ENCODE measurements at places on chromosomes 16 and 17.

- no peak for DNase-seq
Observed at GRCh38 chr16:11114366-11115164, 141.4 kb downstream of the SOCS1 start.

GRCh38 chr17:82332669-82333278 is 792 bp downstream of the SECTM1 start:
- no peak for DNase-seq

DNA sequence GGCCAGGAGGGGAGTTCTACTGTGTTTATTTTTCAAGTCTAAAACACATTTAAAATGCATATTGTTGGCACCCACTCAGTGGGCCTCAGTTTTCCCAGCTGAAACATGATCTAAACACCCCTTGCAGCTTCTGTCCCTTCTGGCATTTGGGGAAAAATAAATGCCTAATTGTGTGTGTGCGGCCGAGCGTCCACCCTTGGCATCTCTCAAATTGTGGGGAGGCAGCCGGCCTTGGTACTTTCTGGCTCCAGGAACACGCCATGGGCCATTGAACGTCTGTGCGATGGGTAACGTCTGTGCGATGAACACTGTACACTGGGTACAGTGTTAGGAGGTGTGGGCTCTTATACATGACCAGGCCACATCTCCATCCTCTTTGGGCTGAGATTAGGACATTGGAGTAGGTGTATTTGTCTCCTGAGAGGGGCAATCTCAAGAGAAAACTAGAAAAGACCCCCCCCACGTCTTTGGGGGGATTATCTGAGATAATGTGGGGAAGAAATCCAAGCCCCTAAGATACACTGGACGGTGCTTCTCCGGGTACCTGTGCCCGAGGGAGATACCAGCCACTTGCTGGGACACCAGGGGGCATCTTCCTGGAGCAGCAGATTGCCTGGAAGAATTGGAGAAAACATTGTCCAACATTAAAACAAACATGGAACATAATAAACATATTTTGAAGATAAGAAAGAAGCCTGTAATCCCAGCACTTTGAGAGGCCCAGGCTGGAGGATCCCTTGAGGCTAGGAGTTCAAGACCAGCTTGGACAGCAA is 54.9 kb downstream of the RAB11FIP4 start:
- no peak for DNase-seq

DNA sequence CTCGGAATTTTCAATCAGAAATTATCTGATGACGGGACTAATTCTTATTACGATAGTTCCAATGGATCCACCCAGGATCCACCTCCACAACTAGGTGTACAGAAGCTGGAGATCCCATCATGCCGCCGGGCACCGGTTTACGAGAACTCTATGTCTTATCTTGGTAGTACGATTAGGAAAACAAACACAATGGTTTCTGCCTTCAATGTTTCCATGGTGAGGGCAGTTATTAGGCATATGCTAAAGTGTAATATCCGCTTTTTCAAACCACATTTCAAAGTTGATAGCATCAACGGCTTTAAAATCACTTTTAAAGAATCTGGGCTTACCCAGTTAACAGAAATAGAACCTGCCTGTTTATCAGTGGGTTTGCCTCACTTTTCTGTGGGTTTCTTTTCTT is 705.7 kb downstream of the MAF start:
- DNase-seq, result no peak

DNA sequence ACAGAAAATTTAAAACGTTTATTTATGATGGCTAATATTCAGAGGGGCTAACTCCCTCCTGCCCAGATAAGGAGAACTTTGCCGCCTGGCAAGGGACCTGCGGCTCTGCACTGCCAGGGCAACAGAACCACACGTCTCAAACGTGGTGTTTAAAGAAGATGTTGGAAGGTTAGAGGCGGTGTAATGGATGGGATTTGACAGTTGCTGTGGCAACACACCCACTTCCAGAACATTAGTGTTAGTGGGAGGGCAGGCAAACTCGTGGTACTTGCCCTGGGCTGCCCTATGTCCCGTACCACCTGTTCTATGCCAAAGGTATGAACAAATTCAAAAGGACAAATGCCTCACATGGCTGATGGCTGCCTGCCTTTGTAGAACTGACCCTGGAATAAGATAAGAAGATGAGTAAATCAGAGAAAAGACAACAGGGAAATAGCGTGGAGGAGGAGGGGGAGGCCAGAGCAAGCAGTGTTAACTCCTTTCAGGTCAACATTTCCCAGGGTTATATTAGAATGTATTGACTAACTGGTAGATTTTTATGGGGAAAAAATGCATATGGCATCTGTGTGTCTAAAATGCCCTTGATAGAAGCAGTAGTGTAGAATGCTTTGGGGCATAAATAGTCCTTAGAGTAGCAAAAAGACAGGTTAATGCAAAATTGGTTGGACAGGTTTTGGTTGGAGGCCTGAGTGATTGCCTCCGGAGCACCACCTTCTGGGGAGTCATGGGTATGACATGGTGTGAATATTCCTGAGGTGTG is 30.8 kb downstream of the HLF start:
- DNase-seq, result peak; percentile 35

DNA sequence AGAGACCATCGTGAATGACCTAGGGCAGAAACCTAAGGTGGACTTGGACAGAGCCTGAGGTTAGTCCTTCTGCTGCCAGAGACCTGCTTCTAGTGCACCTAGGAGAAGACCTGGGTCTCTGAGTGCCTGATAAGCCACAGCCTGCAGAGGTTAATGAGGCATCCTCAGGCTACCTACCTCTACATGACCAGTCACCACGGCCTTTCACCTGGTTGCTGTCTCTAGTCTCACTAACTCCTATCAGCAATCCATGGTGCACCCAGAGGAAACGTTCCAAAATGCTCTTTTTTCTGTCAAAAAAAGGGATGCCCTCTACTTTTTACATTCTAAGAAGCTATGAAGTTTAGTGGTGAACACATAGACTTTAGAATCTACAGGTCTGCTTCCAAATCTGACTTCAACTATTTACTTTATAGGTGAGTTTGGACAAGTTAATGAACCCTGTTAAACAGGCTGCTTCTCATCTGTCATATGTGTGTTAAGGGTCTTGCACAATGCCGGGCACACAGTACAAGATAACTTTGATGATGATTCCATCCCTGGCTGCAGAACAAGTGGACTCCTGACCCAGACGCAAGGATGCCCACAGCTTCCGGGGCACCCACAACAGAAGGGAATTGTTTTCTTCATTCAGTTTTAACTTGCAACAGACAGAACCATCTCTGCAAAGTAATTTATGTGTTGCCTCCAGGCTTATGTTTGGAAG is 469.9 kb upstream of the CDH5 start:
- no peak for DNase-seq

DNA sequence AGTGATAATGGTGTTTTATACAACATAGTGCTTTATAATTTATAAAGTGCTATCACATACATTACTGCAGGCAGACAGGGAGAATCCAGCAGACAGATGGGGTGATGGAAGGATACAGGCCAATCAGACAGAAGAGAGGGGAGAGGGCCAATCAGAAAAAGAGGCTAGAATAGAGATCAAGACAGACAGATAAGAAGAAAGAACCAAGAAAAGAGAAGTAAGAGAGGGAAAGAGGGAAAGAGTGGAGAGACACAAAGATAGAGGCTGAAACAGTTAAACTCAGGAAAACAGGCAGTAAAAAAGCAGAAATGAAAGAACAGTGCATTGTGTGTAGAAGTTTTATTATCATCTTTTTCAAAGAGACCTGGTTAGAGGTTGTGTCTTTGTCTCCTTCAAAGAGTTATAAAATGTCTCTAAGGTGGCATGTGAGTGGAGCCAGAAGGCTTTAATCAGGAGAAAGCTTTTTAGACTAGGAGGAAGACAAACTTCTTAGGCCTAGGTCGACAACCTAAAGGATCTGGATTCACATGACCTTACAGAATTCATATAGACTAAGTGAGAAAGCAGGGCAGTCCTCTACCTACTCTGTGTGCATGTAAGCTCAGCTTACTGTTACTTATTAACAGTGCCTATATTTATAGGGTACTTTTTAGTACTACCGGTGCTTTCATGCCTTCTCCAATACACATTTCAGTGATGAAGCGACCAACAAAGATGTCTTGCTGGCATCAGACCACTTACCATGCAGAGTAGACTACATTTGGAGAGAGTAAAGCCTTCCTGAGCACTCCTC is 8.3 kb upstream of the CHD3 start:
- DNase-seq, result no peak

DNA sequence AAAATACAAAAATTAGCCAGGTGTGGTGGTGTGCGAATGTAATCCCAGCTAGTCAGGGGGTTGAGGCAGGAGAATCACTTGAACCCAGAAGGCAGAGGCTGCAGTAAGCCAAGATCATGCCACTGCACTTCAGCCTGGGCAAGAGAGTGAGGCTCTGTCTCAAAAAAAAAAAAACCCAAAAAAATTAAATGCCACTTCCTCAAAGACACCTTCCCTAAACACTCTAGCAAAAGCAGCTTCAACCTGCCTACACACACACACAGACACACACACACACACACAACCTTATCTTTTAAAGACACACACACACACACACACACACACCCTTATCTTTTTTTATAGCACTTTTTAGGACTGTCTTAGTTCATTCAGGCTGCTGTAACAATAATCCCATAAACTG is 201.7 kb upstream of the PSMD7 start:
- DNase-seq, result no peak

DNA sequence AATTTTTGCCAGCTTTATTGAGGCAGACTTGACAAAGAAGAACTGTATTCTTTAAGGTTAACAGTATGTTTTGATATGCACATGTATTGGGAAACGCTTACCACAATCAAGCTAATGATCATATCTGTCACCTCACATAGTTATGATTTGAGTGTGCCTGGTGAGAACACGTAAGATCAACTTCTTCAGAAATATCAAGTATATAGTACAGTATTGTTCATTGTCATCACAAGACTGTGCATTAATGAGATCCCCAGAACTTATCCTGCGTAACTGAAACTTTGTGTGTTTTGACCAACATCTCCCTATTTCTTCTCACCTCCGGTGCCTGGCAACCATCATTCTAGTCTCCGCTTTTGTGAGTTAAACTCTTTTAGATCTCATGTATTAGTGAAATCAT is 756.4 kb upstream of the EEF2KMT start:
- DNase-seq, result no peak

- no peak for DNase-seq
Observed at GRCh38 chr17:8117980-8118768, at the start of gene ALOXE3. ALOXE3 (minus strand) TSS chr17:8118514; CDS start chr17:8117990, 524 bp downstream.

GRCh38 chr16:67311607-67312488 is 14.7 kb downstream of the KCTD19 start:
- peak; percentile 97 for DNase-seq

DNA sequence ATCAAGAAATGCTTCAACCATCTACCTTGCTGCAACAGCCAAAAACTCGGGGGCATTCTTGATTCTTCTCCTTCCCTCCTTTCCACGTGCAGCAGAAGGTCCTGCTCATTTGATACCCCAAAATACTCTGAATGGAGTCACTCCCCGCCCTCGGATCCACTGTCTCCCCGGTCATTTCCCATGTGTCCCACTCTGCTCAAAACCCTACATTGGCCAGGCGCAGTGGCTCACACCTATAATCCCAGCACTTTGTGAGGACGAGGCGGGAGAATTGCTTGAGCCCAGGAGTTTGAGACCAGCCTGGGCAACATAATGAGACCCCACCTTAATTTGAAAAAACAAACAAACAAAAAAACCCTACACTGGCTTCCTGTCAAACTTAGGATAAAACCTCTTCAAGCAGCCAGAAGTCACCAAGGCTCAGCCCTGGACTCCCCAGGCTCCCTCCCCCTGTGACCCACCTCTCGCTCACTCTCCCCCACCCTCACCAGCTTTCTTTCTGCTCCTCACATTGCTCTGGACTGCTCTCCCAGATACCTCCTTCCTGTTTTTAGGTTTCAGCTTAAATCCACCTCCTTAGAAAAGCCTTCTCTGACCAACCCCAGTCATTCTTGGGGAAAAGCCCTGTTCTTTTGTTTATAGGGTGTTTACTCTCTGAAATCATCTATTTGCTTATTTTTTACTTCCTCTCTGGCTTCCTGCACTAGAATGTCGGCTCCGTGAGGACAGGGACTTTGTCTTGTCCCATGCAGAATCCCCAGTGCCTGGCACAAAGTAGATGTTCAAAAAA is 2.8 kb downstream of the SLC13A2 start:
- no peak for DNase-seq

DNA sequence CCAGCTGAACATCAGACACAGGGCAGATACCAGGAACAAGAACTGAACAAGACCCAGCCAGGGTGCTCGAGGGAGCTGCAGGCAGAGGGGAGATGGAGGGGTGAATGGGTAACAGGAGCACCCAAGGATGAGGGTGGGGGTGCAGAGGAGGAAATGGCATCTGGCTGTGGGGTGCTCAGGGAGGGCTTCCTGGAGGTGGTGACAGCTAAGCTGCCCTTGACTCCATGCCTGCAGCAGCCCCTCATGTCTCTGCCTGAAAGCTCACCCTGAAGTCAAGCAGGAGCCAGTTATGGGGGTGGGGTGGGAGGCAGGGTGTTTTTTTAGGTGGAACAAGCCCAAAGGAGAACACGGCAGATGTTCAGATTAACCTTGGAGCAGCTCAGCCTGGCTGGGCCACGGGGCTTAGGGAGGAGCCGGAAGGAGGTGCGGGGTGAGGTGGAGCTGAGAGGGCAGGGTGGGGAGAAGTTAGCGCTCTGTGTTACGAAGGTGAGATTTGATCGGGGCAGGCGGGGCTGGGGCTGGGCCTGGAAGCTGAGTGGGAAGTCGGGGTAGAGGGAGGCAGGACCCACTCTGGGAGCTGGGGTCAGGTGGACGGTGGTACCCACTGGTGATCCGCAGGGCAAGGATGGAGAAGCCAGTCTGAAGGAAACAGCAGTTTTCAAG is 143.0 kb downstream of the ENGASE start:
- no peak for DNase-seq

DNA sequence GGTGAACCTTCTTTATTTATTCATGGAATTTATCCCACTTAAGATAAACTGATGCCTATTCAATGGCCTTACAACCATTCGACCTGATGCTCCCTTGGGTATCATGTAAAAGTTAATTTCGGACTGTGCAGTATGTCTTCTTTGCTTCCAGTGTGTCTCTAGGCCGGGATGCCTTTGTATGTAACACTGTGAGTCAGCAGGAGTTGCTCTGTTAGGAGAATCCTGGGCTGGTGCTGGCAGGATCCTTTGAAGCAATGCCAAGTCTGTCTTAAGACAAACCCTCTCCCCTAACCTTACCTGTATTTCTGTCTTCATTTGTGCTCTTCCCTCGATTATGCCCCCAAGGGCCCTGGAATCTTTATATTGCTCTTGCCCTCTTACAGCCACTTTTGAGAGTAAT is 37.9 kb upstream of the ABCA8 start:
- DNase-seq, result no peak

- no peak for DNase-seq
Observed at GRCh38 chr16:82187829-82188228, 17.8 kb upstream of the MPHOSPH6 start.

All from HFF-Myc (cell line).